Activated CD8-positive, alpha-beta T cell treated with anti-CD3 and anti-CD28 coated beads for 36 hours (primary cell): ENCODE measurements at places on chromosomes 6 and 20. TPM values are rescaled to one million over a fixed set of nuclear protein-coding genes. Genes with fewer than 3 reads are reported as not detected.

COX7A2 gene
- 485 TPM for total RNA-seq

DNA sequence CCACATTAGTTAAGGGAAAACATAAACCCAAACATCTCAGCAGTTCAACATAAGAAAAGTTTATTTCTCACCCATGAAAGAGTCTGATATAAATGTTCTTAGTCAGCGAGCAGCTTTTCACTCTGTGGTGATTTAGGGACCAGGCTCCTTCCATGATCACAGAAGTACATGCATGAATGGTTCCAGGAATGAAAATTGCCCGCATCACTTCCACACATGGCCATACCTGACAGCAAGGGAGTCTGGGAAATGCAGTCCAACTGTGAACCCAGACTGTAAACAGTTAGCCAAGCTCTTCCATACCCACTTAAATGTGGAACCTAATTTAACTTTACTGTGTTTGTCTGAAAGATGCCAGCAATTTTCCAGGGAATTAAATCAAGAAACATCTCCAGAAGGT, 353.9 kb downstream of the HACE1 start:
- H3K27ac ChIP-seq = no peak overlapping the region
- no peaks in the 10 kb centered on the region for H3K4me1 ChIP-seq
- DNase-seq = no peak
- H3K27me3 ChIP-seq = peaks cover 6% of the 10 kb centered on the region
- no peak overlapping the region for H3K4me3 ChIP-seq

WFDC10B gene
- not detected for total RNA-seq

SMLR1 gene
- not detected for total RNA-seq

DNA sequence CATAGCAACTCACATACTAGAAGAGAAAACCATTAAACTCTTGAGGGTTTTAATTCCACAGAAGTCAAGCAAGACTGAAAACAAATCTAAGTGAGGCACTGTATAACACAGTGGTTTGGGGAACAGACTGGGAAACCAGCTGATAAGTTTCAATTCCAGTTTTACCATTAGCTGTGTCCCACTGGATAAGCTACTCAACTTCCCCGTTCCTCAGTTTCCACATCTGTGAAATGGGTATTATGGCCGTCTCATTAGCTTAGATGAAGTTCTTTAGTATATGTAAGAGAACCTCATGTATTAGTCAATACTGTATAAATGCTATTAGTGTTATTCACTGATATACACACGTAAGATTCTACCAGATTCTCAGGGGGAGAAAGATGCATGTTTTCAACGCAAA, 89.0 kb downstream of the ZFP64 start:
- no peak overlapping the region for H3K27ac ChIP-seq
- peaks cover 20% of the 10 kb centered on the region for H3K4me1 ChIP-seq
- DNase-seq = no peak
- no peaks in the 10 kb centered on the region for H3K36me3 ChIP-seq

HLA-DMB gene
- total RNA-seq = 3.6 TPM

GSTA3 gene
- total RNA-seq = not detected

TSPO2 gene
- total RNA-seq = not detected

GRCh38 chr6:57198926-57199636, 23.0 kb downstream of the RAB23 start:
- no peak for DNase-seq
- H3K4me3 ChIP-seq = no peak overlapping the region
- H3K27ac ChIP-seq = no peak overlapping the region
- H3K4me1 ChIP-seq = no peaks in the 10 kb centered on the region

RTF2 gene
- total RNA-seq = 72.0 TPM

PRDM13 gene
- total RNA-seq = not detected

DNA sequence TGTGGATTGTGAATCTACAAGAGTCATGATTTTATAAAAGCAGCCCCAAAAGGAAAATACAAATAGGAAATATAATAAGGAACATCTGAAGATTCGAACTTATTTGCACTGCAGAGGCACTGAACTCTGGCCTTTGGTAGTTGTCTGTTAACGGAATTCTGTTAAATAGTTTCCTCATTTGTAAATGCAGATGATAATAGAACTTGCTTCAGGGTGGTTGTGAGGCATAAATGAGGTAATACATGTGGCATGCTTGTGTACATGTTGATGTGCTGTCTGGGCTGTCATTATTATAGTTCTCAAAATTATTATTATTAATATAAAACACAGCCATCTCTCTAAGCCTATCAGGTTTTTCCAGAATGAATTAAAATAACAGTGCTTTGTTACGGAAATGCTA, 302.0 kb downstream of the NRN1 start:
- H3K36me3 ChIP-seq = peaks cover 3% of the 10 kb centered on the region
- peaks cover 25% of the 10 kb centered on the region for H3K4me1 ChIP-seq
- no peaks in the 10 kb centered on the region for H3K27me3 ChIP-seq
- no peak overlapping the region for H3K27ac ChIP-seq

TRIM10 gene
- total RNA-seq = not detected

- no peaks in the 10 kb centered on the region for H3K27me3 ChIP-seq
- no peak for DNase-seq
- peaks cover 10% of the 10 kb centered on the region for H3K4me1 ChIP-seq
- no peak overlapping the region for H3K27ac ChIP-seq
Measured at GRCh38 chr20:59356662-59357165, 56.3 kb downstream of the EDN3 start.

DNA sequence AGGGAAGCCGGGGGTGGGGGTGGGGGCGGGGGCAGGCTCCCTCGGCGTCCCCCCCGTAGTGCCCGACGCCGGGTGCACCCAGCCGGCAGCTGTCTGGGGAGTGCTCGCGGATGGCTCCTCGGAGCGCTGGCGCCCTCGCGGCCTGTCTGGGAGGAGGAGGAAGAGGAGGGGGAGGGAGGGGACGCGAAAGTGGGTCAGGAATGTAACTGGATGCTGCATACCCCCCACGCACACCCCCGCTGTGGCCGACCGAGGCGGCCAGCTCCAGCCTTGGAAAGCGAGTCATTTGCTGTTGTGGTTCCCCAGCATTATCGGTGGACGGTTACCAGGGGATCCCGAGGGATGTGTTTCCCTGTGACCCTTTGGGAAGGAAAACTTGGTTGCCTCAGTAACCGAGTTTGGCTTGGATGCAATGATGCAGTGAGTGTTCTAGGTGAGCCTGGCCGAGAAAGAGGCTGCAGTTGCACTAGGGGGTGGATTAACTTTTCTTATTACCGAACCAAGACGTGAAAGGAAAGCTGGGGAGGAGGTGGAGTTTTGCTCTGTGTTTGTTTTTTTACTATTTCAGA, 55.2 kb upstream of the RREB1 start:
- H3K4me1 ChIP-seq = peaks cover 21% of the 10 kb centered on the region
- H3K36me3 ChIP-seq = no peaks in the 10 kb centered on the region
- peak; percentile 13 for DNase-seq
- no peak overlapping the region for H3K27ac ChIP-seq
- H3K27me3 ChIP-seq = peaks cover 5% of the 10 kb centered on the region

DNA sequence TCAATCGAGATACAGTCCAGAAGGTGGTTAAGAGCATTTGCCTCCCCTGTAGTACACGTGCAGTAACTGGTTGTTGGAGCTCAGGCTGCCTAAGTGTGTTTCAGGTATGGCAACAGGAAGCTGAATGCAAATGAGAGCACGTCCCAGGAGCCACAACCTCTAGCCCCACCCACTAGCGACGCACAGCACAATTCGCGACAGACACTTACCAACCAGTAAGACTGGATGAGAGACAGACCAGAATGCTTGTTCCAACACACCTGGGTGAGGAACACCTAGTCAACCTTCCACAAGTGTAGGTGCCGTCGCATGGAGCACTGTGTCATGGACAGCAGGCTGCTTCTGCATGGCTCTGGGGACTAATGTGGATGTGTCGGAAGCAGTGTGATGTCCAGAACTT, 7.2 kb upstream of the SERPINB1 start:
- H3K36me3 ChIP-seq = peaks cover 3% of the 10 kb centered on the region
- peak overlapping the region; percentile 82 for H3K27ac ChIP-seq
- H3K4me1 ChIP-seq = peaks cover 56% of the 10 kb centered on the region
- peak; percentile 85 for DNase-seq

DNA sequence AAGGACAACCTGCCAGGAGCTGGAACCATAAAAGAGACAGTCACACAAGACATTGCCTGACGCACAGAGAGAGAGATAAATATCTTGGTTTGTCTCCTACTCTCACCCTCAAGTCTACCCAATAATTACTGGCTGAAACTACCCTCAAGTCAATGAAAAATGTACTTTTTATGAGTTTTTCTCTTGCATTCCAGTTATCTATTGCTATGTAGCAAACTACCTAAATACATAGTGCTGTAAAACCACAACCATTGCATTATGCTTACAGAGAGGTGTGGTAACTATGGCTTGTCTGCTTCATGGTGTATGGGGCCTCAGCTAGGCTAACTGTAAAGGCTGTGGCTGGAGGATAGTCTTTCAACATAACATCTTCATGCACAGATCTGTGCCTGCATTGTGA, 247.8 kb downstream of the HAO1 start:
- no peaks in the 10 kb centered on the region for H3K27me3 ChIP-seq
- no peak overlapping the region for H3K27ac ChIP-seq
- no peaks in the 10 kb centered on the region for H3K36me3 ChIP-seq
- DNase-seq = no peak
- no peaks in the 10 kb centered on the region for H3K4me1 ChIP-seq

GRCh38 chr20:61968036-61968810, 97.5 kb downstream of the TAF4 start:
- no peak overlapping the region for H3K4me3 ChIP-seq
- no peaks in the 10 kb centered on the region for H3K4me1 ChIP-seq
- H3K36me3 ChIP-seq = peaks cover 12% of the 10 kb centered on the region
- peaks cover 6% of the 10 kb centered on the region for H3K27me3 ChIP-seq
- H3K27ac ChIP-seq = no peak overlapping the region

DNA sequence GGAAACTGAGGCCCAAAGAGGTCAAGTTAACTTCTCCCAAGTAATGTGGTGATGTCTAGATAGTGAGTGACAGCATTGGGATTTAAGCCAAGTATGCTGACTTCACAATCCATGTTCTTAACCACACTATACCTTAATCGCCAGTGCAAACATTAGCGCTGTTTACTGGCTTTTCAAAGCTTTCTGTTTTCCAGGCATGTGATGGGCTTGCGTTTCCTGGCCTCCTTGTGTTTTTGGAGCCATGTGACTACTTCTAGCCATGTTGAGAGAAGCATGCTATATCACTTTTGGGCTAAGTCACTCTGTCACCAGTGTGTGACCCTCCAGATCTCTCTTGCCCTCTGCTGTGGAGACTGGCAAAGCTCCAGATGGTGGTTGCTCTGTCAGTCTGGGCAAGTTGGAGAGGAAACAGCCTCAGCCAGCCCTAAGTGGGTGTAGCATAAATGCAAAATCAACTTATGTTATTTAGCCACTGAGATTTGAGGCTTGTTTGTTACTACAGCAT, 76.9 kb downstream of the ANKRD6 start:
- no peak overlapping the region for H3K4me3 ChIP-seq
- H3K27me3 ChIP-seq = no peaks in the 10 kb centered on the region
- no peak for DNase-seq
- no peak overlapping the region for H3K27ac ChIP-seq
- no peaks in the 10 kb centered on the region for H3K36me3 ChIP-seq

GRCh38 chr6:25556516-25556915, 95.5 kb upstream of the SCGN start:
- peaks cover 2% of the 10 kb centered on the region for H3K4me1 ChIP-seq
- H3K27ac ChIP-seq = no peak overlapping the region
- DNase-seq = peak; percentile 90
- H3K36me3 ChIP-seq = no peaks in the 10 kb centered on the region
- no peak overlapping the region for H3K4me3 ChIP-seq

- DNase-seq = peak; percentile 1
- no peaks in the 10 kb centered on the region for H3K4me1 ChIP-seq
- no peaks in the 10 kb centered on the region for H3K27me3 ChIP-seq
Measured at GRCh38 chr20:7161690-7162089, 394.2 kb downstream of the BMP2 start.

GRCh38 chr20:33660035-33660684, 2.0 kb upstream of the C20orf144 start:
- no peak overlapping the region for H3K27ac ChIP-seq
- no peak for DNase-seq
- peaks cover 16% of the 10 kb centered on the region for H3K4me1 ChIP-seq
- H3K36me3 ChIP-seq = no peaks in the 10 kb centered on the region
- no peaks in the 10 kb centered on the region for H3K27me3 ChIP-seq
- H3K4me3 ChIP-seq = no peak overlapping the region

GRCh38 chr6:169975701-169976100, 224.3 kb downstream of the ERMARD start:
- no peaks in the 10 kb centered on the region for H3K36me3 ChIP-seq
- no peak overlapping the region for H3K4me3 ChIP-seq
- peaks cover 2% of the 10 kb centered on the region for H3K4me1 ChIP-seq
- H3K27me3 ChIP-seq = peaks cover 10% of the 10 kb centered on the region

DNA sequence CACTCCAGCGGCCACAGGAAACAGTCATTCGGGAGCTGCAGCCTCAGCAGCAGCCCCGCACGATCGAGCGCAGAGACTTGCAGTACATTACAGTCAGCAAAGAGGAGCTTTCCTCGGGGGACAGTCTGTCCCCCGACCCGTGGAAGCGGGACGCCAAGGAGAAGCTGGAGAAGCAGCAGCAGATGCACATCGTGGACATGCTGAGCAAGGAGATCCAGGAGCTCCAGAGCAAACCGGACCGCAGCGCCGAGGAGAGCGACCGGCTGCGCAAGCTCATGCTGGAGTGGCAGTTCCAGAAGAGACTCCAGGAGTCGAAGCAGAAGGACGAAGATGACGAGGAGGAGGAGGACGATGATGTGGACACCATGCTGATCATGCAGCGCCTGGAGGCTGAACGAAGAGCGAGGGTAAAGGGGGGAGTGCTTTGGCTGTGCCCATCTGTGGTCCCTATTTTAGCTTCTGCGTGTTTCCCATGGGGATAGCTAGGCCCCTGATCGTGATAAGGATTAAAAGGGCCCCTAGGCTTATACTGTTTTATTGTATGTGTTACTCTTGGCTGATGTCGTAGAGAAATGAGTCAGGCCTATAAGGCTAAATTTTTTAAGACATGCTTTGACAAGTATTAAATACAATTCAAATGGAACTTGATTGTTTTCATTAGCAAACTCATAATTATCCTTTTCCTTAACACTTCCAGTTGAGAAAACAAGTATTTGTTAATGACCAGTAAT, 45.5 kb upstream of the KIF25 start:
- H3K27me3 ChIP-seq = no peaks in the 10 kb centered on the region
- H3K36me3 ChIP-seq = no peaks in the 10 kb centered on the region
- no peak overlapping the region for H3K27ac ChIP-seq
- no peaks in the 10 kb centered on the region for H3K4me1 ChIP-seq

TNF gene
- 92.5 TPM for total RNA-seq
